ENCODE measurements at places on chromosomes 5 and 9. TPM values are rescaled to one million over a fixed set of nuclear protein-coding genes. Genes with fewer than 3 reads are reported as not detected.

Gene ACER2
- 1.8 TPM for total RNA-seq

GRCh38 chr5:113223831-113224604 lies 210.8 kb downstream of the TSSK1B start:
- H3K27me3 ChIP-seq = peaks cover 5% of the 10 kb centered on the region
- no peak overlapping the region for H3K4me3 ChIP-seq
- H3K4me1 ChIP-seq = no peaks in the 10 kb centered on the region

- no peak for DNase-seq
- no peak overlapping the region for H3K4me3 ChIP-seq
- no peaks in the 10 kb centered on the region for H3K4me1 ChIP-seq
- H3K27me3 ChIP-seq = no peaks in the 10 kb centered on the region
- H3K27ac ChIP-seq = no peak overlapping the region
Observed at GRCh38 chr5:60335913-60336312, 364.1 kb downstream of the DEPDC1B start.

DNA sequence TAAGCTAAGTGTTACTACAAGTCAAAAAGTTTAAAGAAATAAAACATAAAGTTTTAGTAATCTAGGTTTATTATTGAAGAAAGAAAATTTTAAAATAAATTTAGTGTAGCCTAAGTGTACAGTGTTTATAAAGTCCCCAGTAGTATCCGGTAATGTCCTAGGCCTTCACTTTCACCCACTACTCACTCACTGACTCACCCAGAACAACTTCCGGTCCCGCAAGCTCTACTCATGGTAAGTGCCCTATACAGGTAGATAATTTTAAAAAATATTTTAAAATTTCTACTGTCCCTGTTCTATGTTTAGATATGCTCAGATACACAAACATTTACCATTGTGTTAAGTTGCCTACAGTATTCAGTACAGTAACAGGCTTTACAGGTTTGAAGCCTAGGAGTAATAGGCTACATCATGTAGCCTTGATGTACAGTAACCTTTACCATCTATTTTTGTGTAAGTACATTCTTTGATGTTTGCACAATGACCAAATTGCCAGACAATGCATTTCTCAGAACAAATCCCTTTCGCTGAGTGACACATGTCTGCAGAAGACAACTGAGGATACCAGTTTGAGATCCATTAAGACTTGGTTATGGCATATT lies 253.6 kb downstream of the TRIM32 start:
- no peak overlapping the region for H3K4me3 ChIP-seq
- H3K27ac ChIP-seq = no peak overlapping the region
- no peaks in the 10 kb centered on the region for H3K4me1 ChIP-seq

GRCh38 chr5:180815293-180815917 lies 12.8 kb upstream of the MGAT1 start:
- no peak overlapping the region for H3K4me3 ChIP-seq
- no peaks in the 10 kb centered on the region for H3K36me3 ChIP-seq
- no peak for DNase-seq

DNA sequence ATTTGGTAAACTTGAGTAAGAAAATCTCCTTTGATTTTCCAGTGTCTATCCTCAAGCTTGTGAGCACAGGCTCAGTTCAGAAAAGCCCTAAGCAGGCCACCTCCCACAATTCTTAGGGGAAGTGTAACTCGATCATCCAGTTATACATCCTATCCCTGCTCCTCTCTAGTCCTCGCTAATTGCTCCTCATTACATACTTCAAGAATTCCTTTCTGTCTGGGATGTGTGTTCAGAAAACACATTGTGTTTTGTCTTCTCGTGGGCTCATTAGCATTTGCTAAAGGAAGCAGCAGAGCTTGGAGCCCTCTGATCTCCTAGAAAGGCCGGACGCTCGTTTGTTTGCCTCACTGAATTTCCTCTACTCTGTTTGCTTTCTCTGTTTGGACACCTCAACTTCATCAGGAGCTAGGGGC lies 268.2 kb upstream of the RFX3 start:
- no peak overlapping the region for H3K4me3 ChIP-seq
- no peak for DNase-seq
- peaks cover 6% of the 10 kb centered on the region for H3K27me3 ChIP-seq
- no peaks in the 10 kb centered on the region for H3K36me3 ChIP-seq
- H3K4me1 ChIP-seq = no peaks in the 10 kb centered on the region

GRCh38 chr5:136011414-136012001 lies 17.3 kb upstream of the TGFBI start:
- H3K27ac ChIP-seq = no peak overlapping the region
- DNase-seq = no peak
- no peak overlapping the region for H3K4me3 ChIP-seq
- H3K4me1 ChIP-seq = peaks cover 12% of the 10 kb centered on the region
- H3K36me3 ChIP-seq = no peaks in the 10 kb centered on the region

DNA sequence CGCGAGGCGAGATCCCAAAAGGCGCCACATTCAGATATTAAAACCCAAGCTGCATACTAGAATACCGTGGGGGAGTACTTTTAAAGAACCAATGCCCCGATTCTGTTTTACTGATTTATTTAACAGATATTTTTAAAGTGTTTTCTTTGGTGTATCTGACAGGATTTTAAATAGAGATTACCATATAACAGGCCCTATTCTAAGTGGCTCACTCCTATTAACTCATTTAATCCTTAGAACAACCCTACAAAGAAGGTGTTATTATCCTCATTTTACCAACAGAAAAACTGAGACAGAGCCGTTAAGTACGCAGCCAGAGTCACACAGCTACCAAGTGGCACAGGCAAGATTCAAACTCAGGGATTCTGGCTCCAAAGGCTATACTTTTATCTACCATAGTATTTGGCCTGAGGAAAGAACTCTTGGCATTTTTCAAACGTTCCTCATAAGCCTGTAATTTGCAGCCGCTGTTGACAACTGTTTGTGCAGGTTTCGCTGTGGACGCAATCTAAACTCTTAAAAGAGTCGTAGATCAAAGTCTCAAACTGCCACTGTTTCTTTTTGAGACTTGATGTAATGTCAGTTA lies 550 bp upstream of the TMEM245 start:
- peak overlapping the region; percentile 94 for H3K4me3 ChIP-seq
- H3K27ac ChIP-seq = no peak overlapping the region
- H3K4me1 ChIP-seq = peaks cover 26% of the 10 kb centered on the region
- DNase-seq = no peak
- H3K27me3 ChIP-seq = peaks cover 6% of the 10 kb centered on the region

Gene C1QTNF2
- not detected for total RNA-seq

DNA sequence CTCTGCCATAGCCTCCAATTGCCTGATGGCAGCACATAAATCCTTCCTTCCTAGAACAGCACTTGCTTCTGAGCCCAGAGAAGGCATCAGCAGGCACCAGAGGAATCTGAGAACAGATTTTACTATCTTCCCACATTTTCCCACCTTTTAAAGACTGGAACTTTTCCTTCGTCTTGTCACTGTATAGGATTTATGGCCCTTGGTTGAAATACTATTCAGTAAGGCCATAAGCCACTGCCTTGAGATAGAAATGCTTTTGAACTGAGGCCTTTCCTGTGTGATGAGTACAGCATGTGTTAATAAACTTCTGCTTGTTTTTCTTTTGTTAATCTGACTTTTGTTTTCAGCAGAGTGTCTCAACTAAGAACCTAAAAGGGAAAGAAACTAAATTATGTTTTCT lies 84.3 kb downstream of the MRPS27 start:
- H3K36me3 ChIP-seq = peaks cover 10% of the 10 kb centered on the region
- H3K4me3 ChIP-seq = no peak overlapping the region
- H3K27ac ChIP-seq = no peak overlapping the region

DNA sequence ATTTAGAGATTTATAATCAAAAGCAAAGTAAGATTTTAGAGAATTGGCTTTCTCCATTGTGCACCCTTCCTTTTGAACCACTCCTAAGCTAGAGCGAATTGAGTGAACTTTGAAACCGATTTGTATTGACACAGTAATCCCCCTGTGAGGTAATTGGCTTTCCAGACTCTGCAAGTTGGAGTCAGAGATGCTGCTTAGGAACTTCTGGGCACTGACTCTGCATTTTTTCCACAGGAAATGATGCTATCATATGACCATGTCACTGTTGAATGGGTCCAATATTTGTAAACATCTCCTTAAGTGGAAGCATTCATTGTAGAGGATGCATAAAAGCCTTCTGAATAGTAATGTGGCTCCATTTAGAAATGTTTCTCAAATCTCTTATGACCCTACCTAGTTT lies 394.4 kb upstream of the ZNF608 start:
- no peaks in the 10 kb centered on the region for H3K36me3 ChIP-seq
- no peaks in the 10 kb centered on the region for H3K27me3 ChIP-seq
- H3K4me1 ChIP-seq = no peaks in the 10 kb centered on the region
- H3K4me3 ChIP-seq = no peak overlapping the region

DNA sequence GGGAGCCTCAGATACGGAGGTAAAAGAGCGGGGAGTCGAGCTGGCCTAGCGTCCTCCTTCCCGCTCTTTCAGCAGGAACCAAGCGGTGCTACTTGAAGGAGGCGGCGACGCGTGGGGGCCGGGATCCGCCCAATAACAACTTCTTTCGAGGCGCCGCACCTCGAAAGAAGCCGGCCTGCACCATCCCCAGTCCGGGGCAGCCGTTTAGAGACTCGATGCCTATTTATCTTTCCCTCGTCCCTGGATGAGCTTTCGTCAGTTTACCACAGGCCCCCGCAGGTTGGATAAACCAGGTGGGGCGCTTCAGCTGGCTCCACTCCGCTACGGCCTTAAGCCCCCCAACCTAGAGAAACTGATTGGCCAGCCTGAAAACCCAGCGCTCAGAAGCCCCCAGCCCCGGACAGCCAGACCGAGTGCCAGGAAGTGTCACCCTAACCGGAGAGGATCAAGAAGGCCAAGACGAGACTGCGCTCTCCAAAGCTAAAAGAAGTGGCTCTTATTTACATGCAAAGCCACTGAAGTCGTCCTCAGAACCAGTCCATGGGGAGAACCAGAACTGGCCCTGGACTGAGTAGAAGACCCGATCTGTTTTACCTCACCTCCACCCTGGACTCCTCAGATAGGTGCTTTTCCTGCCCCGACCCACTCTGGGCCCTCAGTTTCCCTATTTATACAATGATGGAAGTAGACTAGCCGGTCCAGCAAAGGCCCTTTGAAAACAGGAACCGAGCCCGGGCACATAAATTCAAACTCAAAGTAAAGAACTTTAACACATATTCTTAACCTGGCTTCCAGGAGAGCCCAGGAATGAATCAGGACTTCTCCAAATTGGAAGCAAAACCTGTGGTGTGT lies 1.4 kb downstream of the HAND1 start:
- DNase-seq = no peak
- peaks cover 84% of the 10 kb centered on the region for H3K27me3 ChIP-seq
- H3K4me1 ChIP-seq = peaks cover 47% of the 10 kb centered on the region
- peaks cover 16% of the 10 kb centered on the region for H3K36me3 ChIP-seq
- peak overlapping the region; percentile 39 for H3K27ac ChIP-seq
- H3K4me3 ChIP-seq = peak overlapping the region; percentile 39

Measured in T-helper 17 cell (primary cell).